ENCODE measurements at places on chromosomes 7 and 10.

DNA sequence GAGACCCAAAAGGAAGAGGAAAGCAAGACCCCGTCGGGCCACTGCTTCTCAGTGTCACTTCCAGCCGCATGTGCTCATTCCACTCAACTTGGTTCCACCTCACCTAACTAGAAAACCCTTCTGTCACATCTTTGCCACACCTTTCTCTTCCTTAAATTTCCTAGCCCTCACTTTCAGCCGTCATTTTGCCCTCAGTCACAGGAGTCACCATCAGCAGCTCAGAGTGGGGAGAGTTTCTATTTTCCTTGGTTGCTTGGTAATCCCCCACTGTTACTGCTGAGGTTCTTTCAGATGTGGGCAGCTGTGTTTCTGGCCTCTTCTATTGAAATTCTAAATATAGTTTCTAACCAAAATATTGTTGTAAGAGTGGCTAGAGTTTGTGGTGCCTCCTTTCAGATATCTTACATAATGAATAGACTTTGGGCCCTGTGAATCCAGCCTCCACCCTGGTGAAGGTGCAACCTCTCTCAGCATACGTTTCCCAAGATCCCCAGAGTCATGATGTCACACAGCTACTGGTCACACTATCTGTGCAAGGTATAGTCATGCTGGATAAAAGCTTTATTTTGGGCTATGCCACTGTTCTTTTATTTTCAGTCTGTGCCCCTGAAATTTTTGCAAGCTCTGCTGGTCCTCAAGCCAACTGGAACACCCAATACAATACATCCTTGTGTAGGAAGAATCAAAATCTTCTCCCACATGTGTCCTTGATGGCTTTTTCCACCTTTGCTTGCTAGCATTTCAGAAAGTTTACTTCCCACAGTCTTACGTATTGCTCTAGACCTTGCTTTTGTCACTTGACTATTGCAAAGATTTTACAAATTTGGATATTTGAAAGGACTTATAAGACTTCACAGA lies 9.2 kb downstream of the AGBL3 start:
- DNase-seq: no peak

DNA sequence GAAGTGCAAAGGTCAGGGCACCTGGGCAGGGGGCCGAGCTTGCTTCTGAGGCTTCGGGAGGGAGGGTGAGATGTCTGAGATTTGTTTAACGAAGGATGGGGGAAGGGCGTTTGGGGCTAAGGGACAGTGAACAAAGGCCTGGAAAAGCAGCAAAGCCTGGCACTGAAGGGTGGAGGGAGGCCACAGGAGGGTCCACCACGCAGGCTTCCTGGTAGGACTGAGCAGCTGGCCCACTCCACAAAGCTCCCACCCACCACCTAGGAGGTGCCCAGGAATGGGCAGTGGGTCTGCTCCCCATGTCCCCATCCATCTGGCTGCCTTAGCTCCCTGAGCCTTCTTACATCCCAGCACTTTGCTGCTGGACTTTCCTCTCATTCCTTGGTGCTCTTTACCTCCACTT lies 39.4 kb upstream of the CXCL12 start:
- no peak for DNase-seq

DNA sequence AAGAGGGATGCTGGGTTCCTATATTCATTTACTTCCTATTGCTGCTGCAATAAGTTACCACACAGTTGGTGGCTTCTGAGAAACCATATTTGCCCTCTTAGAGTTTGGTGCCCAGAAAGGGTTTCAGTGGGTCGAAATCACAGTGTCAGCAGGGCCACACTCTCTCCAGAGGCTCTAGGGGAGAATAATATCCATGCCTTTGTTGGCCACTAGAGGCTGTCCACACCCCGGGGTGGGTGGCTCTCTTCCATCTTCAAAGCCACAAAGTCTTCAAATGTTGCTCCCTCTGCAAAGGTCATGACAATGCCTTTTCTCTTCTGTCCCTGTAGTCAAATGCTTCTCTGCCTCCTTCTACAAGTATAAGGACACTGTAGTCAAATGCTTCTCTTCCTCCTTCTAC lies 989.4 kb downstream of the CCSER2 start:
- no peak for DNase-seq

- no peak for DNase-seq
These were observed 38.0 kb downstream of the R3HCC1L start for GRCh38 chr10:98172495-98172894.
